Activated CD4-positive, alpha-beta T cell treated with anti-CD3 and anti-CD28 coated beads, Interleukin-2, amount 50 U/mL, for 4 hours (primary cell): ENCODE measurements at places on chromosomes 16 and 17.

- no peak for DNase-seq
Measured at GRCh38 chr16:79656553-79657115, 56.1 kb upstream of the MAF start.

DNA sequence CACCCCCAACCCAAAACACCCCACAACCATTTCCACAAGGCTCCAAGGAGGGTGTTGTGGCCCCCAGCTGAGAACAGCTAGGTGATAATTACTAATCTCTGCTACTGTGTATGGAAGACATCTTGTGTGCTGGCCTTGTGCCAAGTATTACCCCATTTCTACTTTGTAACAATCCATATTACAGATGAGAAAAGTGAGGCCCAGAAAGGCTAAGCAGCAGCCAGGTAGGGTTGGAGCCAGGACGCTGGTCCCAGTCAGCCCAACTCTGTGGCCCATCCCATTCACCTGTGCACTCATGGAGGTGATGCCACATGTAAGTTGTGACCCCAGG, 12.4 kb upstream of the PEMT start:
- DNase-seq: no peak

- no peak for DNase-seq
Measured at GRCh38 chr16:66913081-66913480, 5.6 kb downstream of the CDH16 start.

- DNase-seq: no peak
Measured at GRCh38 chr17:63840591-63841349, 1.7 kb downstream of the SMARCD2 start.

DNA sequence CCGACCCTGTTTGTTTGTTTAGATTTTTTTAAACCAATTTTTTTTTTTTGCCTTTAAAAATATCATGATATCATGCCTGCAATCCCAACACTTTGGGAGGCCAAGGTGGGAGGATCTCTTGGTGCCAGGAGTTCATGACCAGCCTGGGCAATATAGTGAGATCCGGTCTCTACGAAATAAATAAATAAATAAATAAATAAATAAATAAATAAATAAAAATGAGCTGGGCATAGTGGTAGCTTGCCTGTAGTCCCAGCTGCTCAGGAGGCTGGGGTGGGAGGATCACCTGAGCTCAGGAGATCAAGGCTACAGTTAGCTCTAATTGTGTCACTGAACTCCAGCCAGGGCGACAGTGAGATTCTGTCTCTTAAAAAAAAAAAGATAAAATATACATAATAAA, 8.1 kb upstream of the IGF2BP1 start:
- DNase-seq: no peak

DNA sequence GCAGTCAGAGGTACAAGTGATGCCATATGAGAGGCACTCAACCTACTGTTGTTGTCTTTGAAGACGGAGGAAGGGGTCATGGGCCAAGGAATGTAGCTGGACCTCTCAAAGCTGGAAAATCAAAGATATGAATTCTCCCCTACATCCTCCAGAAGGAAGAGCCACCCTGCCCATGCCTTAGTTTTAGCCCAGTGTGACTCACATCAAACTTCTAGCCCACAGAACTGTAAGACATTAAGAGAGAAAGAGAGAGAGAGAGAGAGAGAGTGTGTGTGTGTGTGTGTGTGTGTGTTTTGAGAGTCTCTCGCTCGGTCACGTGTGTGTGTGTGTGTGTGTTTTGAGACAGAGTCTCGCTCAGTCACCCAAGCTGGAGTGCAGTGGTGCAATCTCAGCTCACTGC, 87.1 kb downstream of the STX8 start:
- no peak for DNase-seq

GRCh38 chr17:62075308-62075815, 10.3 kb upstream of the MED13 start:
- DNase-seq: no peak

DNA sequence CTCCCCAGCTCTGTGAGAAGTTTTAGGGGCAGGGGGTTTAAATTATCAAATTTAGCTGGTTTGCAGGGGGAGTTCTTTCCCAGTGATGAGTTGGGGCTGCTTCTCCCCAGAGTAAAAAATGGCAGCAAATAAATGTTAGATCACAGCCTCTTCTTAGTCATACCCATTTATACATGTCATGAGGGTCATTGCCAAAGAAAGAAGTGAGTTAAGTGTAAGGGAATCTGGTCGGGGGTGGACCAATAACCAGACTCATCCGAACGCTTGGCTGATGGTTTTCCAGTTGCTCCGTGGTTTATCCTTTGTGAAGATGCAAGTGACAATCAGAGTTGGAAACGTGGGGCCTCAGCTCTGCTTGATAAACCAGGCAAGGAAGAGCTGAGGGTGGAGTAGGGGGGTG, 87.1 kb downstream of the PLXDC1 start:
- DNase-seq: no peak

DNA sequence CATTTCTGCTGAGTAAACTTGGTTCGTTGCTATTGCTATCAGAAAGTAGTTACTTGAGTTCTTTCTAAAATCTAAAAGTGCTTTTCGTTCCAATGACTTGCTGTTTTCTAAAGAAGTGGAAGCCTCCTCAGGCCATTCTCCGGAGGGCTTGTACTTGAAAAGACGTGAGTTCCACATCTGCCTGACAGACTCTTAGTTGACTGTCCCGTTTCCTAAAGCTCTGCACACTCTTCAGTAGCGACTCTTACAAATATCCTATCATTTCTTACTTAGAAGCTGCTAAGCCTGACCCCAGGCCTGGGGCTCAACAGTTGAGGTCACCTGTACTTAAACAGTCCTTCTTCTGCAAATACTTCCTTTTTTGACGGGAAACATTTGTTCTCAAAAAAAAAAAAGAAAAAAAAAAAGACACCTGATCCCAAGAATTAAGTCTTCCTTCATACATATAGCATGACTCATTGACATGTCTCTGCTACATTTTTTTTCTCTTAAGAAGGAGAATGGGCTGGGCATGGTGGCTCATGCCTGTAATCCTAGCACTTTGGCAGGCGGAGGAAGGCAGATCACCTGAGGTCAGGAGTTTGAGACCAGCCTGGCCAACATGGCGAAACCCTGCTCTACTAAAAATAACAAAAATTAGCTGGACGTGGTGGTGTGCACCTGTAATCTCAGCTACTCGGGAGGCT, 61.5 kb downstream of the DHRS7C start:
- DNase-seq: no peak

- no peak for DNase-seq
Measured at GRCh38 chr17:34236281-34236892, 18.7 kb upstream of the CCL2 start.

DNA sequence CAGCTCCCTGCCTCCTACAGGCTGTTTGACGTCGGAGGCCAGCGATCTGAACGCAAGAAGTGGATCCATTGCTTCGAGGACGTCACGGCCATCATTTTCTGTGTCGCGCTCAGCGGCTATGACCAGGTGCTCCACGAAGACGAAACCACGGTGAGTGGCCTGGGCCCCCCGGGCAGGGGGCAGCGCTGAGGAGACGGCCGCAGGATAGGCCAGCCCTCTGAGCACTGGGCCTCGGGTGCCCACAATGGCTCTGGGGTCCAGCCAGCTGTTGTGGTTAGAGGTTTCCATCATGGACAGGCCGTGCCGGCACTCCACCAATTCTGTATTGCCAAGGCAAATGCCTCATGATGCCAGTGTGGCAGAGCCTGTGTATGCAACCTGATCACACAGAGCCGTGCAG, 88.6 kb downstream of the AMFR start:
- no peak for DNase-seq

DNA sequence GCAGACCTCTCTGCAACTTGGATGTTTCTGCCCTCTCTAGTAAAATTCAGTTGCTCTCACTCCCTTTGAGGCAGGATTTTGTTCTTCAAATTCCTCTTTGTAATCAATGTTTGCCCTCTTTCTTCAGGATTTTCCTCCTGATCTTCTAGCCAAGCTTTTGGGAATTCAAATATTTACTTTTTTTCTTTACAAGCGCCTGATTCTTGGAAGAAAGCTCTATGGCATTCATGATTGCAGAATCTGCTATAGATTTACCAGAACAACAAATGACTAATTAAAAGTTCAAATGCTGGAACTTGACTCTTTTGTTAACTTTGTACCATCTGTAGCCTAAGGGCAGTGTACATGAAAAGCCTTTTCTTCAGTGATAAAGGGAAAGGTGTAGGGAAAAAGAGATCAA, 63.7 kb upstream of the SHISA6 start:
- no peak for DNase-seq

GRCh38 chr16:5820472-5820871, 722.9 kb upstream of the EEF2KMT start:
- no peak for DNase-seq

DNA sequence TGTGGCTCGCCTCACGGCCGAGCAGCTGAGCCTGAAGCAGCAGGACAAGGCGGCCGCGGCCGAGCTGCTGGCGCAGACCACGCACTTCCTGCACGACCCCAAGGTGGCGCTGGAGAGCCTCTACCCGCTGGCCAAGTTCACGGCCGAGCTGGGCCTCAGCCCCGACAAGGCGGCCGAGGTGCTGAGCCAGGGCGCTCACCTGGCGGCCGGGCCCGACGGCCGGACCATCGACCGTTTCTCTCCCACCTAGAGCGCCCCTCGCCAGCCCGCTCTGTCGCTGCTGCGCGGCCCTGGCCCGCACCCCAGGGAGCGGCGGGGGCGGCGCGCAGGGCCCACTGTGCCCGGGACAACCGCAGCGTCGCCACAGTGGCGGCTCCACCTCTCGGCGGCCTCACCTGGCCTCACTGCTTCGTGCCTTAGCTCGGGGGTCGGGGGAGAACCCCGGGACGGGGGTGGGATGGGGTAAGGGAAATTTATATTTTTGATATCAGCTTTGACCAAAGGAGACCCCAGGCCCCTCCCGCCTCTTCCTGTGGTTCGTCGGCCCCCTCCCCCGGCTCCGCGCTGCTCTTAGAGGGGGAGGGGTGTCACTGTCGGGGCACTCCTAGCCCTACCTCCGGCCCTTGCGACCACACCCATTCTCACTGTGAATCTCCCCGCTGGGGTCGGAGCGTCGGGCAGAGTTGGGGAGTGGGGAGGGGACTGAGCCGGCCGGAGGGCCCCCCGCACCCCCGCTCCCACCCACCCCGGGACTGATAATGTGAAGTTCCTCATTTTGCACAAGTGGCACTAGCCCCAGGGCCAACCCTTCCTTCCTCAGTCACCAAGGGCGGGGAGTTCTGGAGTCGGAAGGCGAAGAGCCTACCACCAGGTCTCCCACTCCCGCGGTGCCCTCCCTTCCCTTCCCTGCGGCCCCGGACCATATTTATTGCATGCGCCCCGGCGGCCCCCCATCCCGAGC, 4.0 kb downstream of the HIC1 start:
- DNase-seq: peak; percentile 46

DNA sequence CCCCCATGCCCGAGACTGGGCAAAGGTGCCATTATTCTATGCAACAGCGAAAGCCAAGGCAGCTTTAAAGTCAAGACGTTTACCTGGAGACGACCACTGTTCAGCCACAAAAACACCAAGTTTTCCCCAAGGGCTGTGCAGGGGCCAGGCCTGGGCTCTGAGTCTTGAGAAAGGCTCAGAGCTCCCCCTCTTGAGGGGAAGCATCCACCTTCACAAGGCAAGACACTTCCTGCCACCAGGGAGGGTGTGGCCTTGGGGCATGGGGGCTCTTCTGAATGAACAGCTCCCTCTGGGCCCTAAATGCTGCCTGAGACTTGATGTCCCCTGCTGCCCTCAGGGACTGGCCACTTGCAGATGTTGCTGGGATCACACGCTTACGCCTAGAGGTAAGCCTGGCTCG, 26.5 kb downstream of the PDIA2 start:
- no peak for DNase-seq

DNA sequence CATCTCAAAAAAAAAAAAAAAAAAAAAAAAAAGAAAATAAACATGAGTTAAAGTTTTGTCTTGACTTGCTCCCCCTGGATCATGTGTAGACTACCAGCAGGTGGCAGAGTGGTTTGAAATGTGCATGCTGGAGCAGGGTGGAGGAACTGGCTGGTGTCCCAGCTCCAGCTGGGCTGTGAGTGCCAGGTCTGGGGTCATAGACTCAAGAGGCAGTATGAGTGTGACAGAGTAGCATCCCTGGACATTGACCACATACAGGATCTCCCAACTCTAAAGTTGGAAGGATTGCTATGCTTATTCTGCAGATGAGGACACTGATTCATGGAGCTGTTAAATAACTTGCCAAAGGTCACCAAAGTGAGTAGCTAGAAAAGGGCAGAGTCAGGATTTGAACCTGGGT, 198.0 kb upstream of the MPHOSPH6 start:
- no peak for DNase-seq

DNA sequence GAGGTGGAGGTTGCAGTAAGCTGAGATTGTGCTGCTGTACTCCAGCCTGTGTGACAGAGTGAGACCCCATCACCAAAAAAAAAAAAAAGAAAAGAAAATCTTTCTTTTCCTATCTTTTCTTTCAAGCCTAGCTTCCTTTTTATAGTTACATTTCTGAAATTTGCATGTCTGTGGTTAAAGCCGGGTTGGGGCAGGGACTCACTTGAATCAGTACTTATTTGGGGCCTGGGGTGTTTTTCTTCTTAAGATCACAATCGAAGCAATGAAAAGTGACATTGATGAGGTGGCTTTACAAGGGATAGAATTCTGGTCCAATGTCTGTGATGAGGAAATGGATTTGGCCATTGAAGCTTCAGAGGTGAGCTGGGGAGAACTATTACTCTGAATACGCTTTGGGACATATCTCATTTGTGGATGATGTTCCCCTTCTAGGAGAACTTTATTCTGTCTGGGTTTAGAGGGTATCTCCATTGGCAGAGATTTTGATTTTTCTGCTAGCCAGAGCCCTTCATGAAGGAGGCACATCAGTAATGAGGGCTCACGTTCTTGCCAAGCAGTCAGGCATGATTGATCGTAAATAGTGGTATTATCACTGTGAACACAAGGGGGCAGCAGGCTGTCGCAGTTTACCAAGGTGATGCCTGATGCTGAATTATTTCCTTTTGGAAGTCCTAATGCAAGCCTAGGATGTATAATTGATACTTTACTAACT, 14.3 kb downstream of the KPNB1 start:
- DNase-seq: peak; percentile 69

DNA sequence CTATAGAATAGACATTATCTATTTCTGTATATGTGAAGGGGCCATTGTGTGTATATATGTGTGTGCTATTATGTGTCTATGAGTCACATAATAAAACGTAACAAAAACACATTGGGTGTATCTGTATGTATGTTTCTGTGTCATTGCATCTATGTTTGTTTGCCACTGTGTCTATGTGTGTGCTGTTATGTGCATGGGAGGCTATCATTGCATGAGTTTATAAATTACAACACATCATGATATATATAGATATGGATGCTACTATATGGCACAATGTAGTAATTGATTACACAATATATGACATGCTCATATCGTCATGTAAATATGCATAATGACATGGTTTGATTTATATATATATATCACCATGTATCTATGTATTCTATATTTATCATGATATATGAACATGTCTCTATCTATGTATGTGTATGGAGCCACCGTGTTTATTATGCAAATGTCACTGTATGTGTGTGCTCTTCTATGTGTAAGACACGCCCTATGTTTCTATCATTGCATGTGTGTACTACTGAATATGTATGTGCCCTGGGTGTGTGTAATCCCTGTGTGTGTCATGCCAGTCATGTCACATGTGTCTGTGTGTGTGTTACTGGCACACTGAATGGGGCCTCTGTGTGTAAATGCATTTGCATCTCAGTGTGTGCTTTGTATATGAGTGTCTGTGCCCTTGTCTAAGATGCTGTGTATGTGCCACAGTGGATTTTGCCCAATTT, 1.4 kb upstream of the TSPOAP1 start:
- DNase-seq: peak; percentile 34
